Mesothelial cell of epicardium (in vitro differentiated cells): ENCODE measurements at places on chromosomes 5 and 9.

GRCh38 chr5:78649861-78650496 lies 1.4 kb upstream of the LHFPL2 start:
- no peak for DNase-seq

DNA sequence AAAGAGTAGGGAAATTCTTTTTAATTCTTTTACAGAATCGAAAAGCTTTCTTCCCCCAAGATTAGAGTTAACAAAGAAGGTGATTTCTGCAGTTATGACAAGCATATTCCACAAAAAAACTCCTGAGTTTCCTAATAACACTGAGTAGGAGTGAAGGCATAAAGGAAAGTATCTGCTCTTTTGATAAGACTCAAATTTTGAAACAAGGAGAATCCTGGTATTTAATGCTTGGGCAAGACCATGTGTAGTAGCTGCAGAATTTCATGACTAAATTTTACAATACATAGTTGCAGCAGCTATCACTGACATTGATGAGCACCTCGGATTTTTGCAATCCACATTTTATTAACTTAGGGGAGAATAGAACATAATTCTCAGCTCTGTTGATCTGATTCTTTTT lies 92.6 kb downstream of the MARCHF3 start:
- DNase-seq: no peak

DNA sequence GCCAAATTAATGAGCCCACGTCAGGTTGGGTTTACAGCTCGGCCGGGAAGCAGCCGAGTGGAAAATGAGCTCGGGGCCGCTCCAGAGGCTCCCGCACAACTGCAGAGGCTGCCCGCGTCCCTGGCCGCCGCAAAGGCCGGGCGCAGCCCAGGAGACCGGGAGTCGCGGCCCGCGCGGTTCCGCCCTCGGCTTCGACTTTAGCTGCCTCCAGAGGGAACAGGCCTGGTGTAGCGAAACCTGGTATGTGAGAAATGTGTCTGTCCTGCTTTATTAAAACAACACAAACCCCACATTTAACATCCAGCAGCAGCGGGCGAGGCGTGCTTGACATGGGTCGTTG lies 66.2 kb downstream of the FOXD1 start:
- DNase-seq: no peak

DNA sequence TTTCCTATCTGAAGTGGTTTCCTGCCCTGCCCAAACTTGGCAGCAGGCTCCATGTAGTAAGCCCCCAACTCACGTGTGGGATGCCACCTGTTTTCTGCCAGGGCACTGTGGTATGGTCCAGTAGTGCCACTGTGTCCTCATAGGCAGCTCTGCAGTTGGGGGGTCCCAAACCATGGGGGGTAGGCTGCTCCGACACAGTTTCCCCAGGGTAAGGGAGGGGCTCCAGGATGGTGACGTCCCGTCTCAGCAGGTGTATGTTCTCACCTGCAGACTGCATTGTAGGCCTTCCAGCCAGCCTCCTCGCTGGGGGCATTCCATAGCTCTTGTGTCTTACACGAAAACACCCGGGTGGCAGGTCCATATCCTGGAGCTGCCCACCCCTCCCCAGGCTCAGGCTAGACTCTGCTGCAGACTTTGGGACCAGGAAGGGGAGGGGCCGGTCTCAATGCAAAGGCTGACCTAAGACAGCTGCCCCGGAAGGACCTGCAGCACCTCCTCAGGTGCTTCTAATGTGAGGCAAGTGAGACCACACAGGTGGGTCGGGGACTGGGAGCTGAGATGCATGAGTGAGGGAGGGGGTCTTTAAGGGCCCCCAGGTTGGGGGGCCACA lies 330.5 kb upstream of the IRX4 start:
- DNase-seq: no peak

GRCh38 chr9:114588210-114588609 lies 641 bp downstream of the ATP6V1G1 start:
- DNase-seq: no peak

DNA sequence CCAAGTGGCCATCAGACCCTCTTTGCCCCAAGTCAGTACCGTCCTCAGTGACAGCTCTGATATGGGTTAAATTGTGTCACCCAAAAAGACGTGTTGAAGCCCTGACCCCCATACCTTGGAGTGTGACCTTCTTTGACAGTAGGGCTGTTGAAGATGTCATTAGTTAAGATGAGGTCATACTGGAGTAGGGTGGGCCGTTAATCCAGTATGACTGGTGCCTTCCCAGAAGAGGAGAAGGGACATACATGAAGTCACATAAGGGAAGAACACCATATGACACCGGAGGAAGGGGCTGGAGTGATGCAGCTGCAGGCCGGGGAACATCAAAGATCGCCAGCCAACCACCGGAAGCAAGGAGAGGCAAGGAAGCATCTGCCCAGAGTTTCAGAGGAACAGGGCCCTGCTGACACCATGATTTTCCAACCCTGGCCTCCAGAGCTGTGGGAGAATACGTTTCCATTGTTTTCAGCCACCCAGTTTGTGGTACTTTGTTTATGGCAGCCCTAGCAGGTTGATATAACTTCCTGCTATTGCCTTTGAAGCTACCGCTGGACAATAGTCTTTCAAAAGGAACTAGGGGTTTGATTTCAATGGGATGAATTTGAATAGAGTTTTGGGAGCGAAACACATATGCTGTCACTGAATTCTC lies 36.4 kb upstream of the CPEB4 start:
- no peak for DNase-seq

GRCh38 chr5:74392711-74393351 lies 247.7 kb downstream of the ENC1 start:
- peak; percentile 53 for DNase-seq

GRCh38 chr5:164722702-164723101 lies 1217.3 kb downstream of the MAT2B start:
- DNase-seq: no peak
